Tibial nerve (tissue), 4 donors: ENCODE measurements at places on chromosomes 13 and 19. TPM values are rescaled to one million over a fixed set of nuclear protein-coding genes. Genes with fewer than 3 reads are reported as not detected.

- H3K4me3 ChIP-seq: no peak overlapping the region
- no peaks in the 10 kb centered on the region for H3K4me1 ChIP-seq
- peaks cover 3% of the 10 kb centered on the region for H3K27me3 ChIP-seq
- DNase-seq: no peak
Measured at GRCh38 chr19:33545217-33545981, 23.8 kb upstream of the PEPD start.

DNA sequence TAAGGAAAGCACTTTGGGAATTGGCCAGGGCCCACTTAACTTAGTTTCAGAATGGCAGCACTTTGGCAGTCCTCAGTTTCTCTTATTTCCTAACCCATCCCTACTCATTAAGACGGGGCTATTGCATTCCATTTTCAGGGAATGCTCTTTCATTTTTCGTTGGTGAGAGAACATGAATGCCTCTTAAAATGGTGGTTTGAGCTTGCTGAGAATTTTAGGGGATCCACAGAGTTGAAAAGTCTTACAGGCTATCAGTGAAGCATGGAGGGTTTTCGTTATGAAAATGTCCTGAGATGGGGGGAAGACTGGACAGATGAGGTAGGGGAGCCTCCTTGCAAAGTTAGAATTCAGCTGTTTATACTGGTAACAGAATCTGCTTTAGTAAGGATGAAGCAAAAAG lies 71.4 kb downstream of the LRCH1 start:
- peaks cover 33% of the 10 kb centered on the region for H3K4me1 ChIP-seq
- no peaks in the 10 kb centered on the region for H3K27me3 ChIP-seq
- no peak overlapping the region for H3K4me3 ChIP-seq
- H3K36me3 ChIP-seq: no peaks in the 10 kb centered on the region

DNA sequence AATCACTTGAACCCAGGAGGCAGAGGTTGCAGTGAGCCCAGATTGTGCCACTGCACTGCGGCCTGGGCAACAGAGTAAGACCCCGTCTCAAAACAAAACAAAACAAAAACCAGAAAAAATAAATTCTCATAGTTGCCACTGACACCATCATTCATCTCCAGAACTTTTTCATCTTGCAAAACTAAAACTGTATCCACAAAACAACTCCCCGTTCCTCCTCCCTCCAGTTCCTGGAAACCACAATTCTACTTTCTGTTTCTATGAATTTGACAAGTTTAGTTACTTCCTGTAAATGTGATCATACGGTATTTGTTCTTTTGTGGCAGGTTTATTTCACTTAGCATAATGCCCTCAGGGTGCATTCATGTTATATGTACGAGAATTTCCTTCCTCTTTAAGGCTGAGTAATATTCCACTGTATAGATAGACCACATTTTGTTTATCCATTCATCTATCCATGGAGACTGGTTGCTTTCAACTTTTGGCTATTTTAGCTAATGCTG lies 13.2 kb upstream of the ADGRE5 start:
- H3K36me3 ChIP-seq: no peaks in the 10 kb centered on the region
- peaks cover 27% of the 10 kb centered on the region for H3K4me1 ChIP-seq
- H3K27ac ChIP-seq: peak overlapping the region; percentile 26
- H3K4me3 ChIP-seq: no peak overlapping the region
- H3K27me3 ChIP-seq: no peaks in the 10 kb centered on the region
- no peak for DNase-seq

- DNase-seq: no peak
- no peak overlapping the region for H3K27ac ChIP-seq
- no peak overlapping the region for H3K4me3 ChIP-seq
- H3K27me3 ChIP-seq: no peaks in the 10 kb centered on the region
- peaks cover 99% of the 10 kb centered on the region for H3K36me3 ChIP-seq
Measured at GRCh38 chr19:14450876-14451275, 17.8 kb downstream of the PKN1 start.

- no peak overlapping the region for H3K4me3 ChIP-seq
- peaks cover 2% of the 10 kb centered on the region for H3K36me3 ChIP-seq
- no peaks in the 10 kb centered on the region for H3K27me3 ChIP-seq
Measured at GRCh38 chr13:72839831-72840426, 58.0 kb downstream of the PIBF1 start.

DNA sequence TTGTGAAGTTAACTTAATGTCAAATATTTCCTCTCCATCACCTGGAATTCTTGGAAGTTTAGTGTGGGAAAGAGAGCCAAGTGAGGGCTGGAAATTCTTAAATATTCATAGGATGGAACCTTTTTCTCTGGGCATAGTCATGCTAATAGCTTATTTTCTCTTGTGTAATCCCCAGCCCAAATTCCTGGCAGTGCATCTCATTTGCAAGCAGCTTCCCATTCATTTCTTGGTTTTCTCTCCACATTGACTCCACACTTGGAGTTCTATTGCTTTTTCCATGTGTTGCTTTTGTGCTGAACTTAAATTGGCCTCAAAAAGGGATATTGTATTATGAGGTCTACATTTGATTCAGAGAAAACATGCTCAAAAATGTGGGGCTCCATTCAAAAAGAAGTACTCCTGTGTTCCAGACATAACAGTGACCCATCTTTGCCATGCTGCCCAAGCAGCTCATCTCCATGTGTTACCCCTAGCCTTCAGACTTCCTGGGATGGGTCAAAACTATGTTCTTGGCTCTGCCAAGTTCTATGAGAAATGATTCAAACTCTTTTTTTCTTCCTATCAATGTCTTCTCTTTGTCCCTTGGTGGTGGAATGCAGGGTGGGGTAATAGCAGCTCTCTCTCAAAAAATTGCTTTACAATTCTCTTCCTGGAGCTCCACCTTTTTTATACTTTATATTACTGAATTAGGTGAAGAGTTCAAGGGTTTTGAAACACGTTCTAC lies 2471.5 kb downstream of the PCDH9 start:
- no peak for DNase-seq
- no peak overlapping the region for H3K4me3 ChIP-seq
- H3K27ac ChIP-seq: no peak overlapping the region
- H3K36me3 ChIP-seq: no peaks in the 10 kb centered on the region
- H3K4me1 ChIP-seq: no peaks in the 10 kb centered on the region

DNA sequence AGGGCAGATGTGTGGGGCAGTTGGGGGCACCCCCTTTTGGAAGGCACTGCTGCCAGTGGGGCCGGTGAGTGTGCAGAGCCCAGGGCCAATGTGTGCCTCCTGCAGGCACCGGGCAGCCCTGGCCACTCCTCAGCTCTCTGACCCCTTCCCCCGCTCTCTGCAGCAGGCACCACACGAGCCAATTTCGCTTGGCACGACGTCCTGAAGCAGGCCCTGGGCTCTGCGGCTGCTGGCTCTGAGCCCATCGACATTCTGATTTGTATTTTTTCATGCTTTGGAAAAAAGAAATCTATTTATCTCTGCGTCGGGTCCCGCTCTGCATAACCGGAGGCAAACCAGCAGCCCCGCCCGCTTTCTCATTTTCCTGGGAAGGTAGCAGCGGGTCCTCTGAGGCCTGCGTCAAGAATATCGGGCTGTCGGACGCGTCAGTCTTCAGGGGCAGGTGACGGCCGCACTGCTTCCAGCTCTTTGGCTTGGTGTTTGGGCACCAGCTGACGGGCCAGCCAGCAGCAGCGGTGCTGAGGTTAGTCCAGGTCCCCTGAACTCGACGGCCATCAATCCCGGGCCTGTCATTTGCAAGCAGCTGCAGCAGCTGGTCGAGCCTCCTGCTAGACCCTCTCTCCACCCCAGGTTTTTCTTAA lies 134.3 kb downstream of the KDM4B start:
- peak overlapping the region; percentile 21 for H3K27ac ChIP-seq
- no peaks in the 10 kb centered on the region for H3K4me1 ChIP-seq

DNA sequence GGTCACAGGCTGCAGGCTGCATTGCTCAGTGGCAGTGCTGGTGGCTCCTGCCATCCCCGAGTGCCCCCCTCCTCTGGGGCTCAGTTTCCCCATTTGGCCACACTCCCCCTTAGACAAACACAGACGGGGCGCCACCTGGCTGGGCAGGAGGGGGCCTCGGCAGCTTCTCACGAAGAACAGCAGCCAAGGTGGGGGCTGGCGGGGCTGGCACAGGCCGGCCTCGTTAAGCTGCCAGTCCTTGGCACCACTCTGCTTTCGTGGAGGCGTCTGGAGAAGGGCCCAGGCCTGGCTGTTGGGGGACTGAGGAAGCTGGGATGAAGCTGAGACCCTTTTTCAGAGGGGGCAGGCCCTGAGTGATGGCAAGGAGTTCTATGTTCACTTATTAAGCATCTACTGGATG lies 3.7 kb upstream of the ZNRF4 start:
- H3K4me1 ChIP-seq: no peaks in the 10 kb centered on the region
- H3K27me3 ChIP-seq: peaks cover 7% of the 10 kb centered on the region
- H3K27ac ChIP-seq: no peak overlapping the region
- H3K36me3 ChIP-seq: no peaks in the 10 kb centered on the region

DNA sequence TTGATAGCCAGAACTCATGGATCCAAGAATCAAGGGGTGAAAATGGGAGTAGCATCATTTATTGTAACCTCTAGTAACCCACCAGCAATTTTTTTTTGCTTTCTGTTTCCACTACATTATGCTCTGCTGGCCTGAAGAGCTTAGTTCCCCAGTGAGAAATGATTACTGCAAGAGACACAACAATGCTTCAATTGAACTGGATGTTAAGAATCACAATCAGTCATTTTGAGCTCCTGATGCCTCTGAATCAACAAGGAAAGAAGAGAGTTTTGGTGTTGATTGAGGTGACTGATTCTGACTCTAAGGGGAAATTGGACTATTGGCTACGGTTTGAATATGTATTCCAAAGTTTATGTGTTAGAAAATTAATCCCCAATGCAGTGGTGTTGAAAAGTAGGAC lies 1084.4 kb downstream of the SLITRK1 start:
- no peaks in the 10 kb centered on the region for H3K4me1 ChIP-seq
- H3K27ac ChIP-seq: no peak overlapping the region
- no peak overlapping the region for H3K4me3 ChIP-seq
- no peak for DNase-seq
- H3K27me3 ChIP-seq: no peaks in the 10 kb centered on the region

- H3K27me3 ChIP-seq: no peaks in the 10 kb centered on the region
- peaks cover 76% of the 10 kb centered on the region for H3K4me1 ChIP-seq
- no peaks in the 10 kb centered on the region for H3K36me3 ChIP-seq
- no peak overlapping the region for H3K27ac ChIP-seq
Measured at GRCh38 chr19:15328312-15328711, 4.0 kb downstream of the BRD4 start.

DNA sequence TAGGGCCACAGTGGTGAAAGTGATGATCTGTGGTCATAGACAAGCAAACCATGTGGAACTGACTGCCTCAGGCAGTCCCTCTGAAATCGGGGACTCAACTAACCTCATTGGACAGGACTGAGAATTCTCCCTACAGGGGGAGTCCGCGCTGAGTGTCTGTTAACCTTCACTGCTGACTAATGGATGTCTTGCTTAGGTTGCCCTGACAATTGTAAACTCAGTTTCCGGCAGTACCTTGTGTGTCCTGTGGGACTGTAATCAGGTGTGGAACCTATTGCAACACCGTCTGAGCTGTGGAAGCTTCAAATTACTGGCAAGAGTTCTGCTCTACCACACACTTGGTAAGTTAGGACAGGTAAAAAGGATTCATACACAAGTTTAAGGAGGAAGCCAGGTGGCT lies 21.8 kb downstream of the ZNF77 start:
- no peak overlapping the region for H3K4me3 ChIP-seq
- peaks cover 31% of the 10 kb centered on the region for H3K36me3 ChIP-seq
- no peaks in the 10 kb centered on the region for H3K27me3 ChIP-seq
- H3K4me1 ChIP-seq: no peaks in the 10 kb centered on the region
- DNase-seq: no peak
- H3K27ac ChIP-seq: no peak overlapping the region

DNA sequence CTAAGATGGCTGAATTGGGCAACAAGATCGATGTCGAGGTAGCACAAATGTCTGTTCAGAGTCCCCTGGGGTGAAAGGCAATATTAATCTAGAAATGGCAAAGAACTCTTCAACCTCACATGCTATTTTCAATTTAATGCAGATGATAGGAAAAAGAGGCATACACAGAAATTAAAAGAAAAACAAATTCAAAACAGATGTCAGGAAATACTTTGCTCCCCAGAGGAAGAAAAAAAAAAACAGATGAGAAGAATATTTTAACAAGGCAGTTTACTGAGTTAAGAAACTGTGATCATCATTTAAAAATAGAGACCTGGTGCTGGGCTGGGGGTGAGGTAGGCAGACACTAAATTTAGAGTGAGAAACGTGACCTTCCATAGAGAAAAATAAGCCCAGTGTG lies 421.9 kb upstream of the ARGLU1 start:
- H3K36me3 ChIP-seq: no peaks in the 10 kb centered on the region
- no peaks in the 10 kb centered on the region for H3K4me1 ChIP-seq
- H3K27ac ChIP-seq: no peak overlapping the region
- no peak overlapping the region for H3K4me3 ChIP-seq
- no peaks in the 10 kb centered on the region for H3K27me3 ChIP-seq

DNA sequence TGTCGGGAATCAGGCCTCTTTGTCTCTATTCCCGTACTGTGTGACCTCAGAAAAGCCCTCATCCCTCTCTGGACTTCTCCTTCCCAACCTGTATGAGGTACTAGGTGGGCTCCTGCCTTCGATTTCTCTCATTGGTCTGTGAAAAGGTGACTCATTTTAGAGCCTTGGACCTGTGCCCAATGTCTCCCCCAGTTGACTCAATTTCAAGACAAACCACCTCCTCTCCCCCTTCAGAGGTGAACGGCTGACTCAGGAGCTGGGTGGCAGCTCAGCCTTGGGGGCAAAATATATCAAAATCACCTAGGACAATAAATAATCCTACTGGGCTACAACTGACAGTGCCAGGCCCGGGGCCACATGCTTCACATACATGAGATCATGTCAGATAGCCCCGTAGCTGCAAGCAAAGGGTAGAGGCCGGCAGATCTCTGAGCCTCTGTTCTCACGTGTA lies 630 bp downstream of the COQ8B start:
- H3K36me3 ChIP-seq: no peaks in the 10 kb centered on the region
- peak; percentile 61 for DNase-seq
- H3K27ac ChIP-seq: peak overlapping the region; percentile 92
- peaks cover 26% of the 10 kb centered on the region for H3K4me1 ChIP-seq
- peak overlapping the region; percentile 81 for H3K4me3 ChIP-seq

DNA sequence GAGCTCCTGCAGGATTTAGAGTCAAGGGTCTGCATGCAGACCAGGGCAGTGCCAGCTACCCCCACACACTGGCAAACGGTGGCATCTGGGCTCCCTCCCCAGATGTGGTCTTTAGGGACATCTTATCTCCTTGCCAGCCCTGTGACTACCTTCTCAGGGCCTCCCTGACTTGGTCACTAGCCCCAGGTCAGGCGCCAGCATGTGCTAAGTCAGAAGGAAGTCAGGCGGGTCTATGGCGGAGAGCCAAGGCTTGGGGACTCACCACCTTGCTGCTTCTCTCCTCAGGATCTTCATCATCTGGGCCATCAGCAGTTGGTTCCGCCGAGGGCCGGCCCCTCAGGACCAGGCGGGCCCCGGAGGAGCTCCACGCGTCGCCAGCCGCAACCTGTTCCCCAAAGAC lies 17.6 kb downstream of the CLPTM1 start:
- DNase-seq: no peak
- H3K4me1 ChIP-seq: no peaks in the 10 kb centered on the region
- peaks cover 79% of the 10 kb centered on the region for H3K36me3 ChIP-seq
- no peak overlapping the region for H3K27ac ChIP-seq
- no peaks in the 10 kb centered on the region for H3K27me3 ChIP-seq
- H3K4me3 ChIP-seq: no peak overlapping the region

- no peak overlapping the region for H3K4me3 ChIP-seq
- no peaks in the 10 kb centered on the region for H3K27me3 ChIP-seq
- H3K27ac ChIP-seq: no peak overlapping the region
- peaks cover 50% of the 10 kb centered on the region for H3K36me3 ChIP-seq
Measured at GRCh38 chr19:39182174-39182505, 14.6 kb upstream of the NCCRP1 start.

The DCT gene
- 3.9 TPM for total RNA-seq

The PSG1 gene
- not detected for total RNA-seq

The SLC15A1 gene
- not detected for total RNA-seq

The CYSLTR2 gene
- 0.22 TPM for total RNA-seq

The ZNF433 gene
- total RNA-seq: 5.7 TPM
